Activated CD4-positive, alpha-beta T cell treated with anti-CD3 and anti-CD28 coated beads for 24 hours (primary cell): ENCODE measurements at places on chromosomes 3 and 15.

GRCh38 chr3:160368804-160369203, 30.2 kb downstream of the IFT80 start:
- DNase-seq: no peak

- DNase-seq: no peak
These were observed 1.4 kb upstream of the DIS3L start for GRCh38 chr15:66291816-66292570.

GRCh38 chr15:52925130-52925529, 135.0 kb upstream of the ONECUT1 start:
- DNase-seq: no peak

DNA sequence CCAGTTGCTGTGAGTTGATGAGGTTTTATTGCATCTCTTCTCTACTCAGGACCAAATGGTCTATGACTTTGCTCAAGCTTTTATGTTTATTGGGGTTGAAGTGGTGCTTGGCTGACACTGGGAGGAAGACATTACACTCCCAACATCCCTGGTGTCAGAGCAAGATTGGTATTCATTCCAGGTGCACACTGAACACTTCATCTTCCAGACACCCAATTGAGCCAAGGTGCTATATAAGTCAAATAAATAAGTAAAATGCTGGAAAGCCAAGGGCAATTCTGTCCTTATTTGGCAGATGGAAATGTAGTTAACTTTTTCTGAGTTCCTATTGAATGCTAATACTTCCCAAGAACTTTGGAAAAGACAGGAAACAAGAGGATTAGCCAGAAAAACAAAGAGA, 53.2 kb upstream of the CDV3 start:
- DNase-seq: no peak

- DNase-seq: no peak
These were observed 73.0 kb upstream of the POMGNT2 start for GRCh38 chr3:43178891-43179366.

DNA sequence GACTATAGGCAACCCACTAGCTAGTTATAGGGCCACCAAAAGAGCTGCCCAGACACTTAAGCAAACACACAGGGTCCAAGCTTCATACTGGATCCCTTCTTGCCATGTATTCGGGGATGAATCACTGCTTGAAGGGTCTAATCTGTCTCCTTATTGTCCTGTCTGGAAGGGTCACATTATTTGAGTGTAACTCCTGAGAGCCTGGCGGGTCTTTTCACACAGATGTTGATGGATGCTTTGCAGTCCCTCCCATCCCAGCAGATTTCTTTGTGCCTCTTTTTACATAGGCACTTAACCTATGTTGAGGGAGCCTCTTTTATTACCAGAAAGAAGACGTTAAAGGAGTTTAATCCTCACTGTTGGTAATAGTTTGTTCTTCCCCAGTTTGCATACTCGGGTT, 56.6 kb downstream of the BBX start:
- DNase-seq: no peak

DNA sequence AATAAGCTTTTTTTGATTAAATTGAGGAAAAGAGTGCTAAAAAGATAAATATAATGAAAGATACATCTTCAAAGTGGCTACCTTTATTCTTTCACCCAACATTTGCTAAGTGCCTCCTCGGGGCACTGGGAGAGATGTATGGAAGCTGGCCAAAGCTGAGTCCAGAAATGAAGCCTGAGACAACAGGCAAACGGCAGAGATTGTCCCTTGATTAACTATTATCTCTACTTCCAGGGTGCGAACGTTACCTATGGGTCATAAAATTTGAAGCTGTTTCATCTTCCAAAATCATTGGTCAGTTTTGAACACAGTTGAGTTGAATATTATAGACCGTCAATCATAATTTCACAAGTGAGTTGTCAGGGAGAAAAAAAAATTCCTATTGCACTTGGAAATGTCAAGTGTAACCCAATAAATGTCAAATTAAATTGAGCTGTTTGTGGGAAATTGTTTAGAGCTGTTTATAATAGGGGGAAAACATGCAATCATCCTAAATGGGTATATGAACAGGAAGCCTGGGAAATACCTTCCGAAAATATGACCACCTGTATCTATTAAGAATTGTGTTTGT, 73.9 kb downstream of the SUCLG2 start:
- DNase-seq: no peak

- no peak for DNase-seq
These were observed 23.5 kb upstream of the RARB start for GRCh38 chr3:25404569-25404968.

DNA sequence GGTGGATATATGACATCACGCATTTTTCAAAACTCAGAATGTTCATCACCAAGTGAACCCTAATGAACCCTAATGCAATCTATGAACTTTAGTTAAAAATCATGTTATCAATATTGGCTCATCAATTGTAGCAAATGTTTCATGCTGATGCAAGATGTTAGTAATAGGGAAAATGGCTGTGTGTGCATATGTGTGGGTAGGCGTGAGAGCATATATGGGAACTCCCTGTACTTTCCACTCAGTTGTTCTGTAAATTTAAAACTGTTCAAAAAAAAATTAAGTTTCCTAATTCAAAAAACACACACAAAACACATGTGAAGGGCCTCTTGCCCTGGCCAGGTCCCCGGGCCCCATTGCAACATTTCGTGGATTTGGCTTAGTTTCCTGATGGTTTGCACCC, 89.7 kb upstream of the PROK2 start:
- no peak for DNase-seq

DNA sequence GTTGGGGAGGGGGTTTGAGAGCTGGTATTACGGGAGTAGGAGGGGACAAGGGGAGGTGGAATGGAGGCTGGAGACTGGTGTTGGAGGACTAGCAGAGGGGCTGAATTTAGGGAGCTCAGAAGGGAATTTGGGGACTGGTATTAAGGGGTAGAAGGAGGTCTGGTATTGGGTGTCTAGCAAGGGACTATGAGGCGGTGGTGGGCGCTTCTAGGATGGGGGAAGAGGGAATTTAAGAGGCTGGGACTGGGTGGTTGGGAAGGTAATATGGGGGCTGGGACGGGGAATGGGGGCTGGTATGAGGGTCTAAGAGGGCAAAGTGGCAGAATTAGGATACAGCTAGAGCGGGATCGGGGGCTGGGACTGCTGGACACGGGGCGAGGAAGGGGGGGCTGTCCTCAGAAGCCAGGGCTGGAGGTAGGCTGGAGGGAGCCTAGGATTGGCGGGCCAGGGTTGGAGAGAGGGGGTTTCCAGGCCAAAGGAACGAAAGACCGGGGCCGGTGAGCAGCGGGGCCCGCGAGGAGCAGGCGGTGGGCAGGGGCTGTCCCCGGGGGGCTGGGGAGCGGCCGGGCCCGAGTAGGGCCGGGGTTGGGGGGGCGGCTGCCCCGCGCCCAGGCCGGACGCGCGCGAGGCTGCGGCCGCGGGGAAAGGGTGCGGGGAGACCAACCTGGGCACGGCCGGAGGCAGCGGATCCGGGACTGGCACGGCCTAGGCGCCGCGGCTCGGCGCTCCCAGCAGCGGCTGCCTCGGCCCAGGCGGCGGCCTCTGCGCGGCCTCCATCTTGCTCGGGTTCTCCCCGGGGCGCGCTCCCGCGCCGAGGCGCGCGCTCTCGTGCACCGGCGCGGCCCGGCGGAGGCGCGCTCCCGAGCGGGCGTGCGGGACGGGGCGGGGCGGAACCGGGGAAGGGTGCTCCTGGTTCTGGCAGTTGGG, at the start of gene LHFPL4:
Gene LHFPL4 (minus strand): TSS at position 802 of the 927 bp plus-strand sequence. CDS start 1,143 bp downstream, outside the sequence.
- DNase-seq: no peak

GRCh38 chr3:29255854-29256696, 24.8 kb upstream of the RBMS3 start:
- no peak for DNase-seq

DNA sequence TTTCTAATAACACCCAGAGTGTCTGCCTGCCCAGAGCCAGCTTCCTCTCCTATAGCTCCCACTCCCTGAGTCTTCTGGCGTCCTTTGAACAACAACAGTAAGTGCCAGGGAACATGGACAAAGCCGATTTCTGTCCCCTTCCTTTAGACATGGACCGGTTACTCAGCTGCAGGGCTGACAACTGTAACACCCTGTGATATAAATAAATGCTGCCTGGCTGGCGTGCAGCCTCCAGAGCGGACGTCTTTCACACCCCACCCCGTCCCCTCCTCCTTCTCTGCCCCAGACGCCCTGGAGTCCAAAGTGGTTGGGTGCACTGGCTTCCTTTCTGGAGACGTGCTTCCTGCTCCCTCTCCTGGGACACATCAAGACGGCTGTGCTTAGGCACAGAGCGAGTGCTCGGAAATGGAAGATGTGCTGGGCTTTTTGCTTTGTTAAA, 281.9 kb upstream of the LRRFIP2 start:
- no peak for DNase-seq

DNA sequence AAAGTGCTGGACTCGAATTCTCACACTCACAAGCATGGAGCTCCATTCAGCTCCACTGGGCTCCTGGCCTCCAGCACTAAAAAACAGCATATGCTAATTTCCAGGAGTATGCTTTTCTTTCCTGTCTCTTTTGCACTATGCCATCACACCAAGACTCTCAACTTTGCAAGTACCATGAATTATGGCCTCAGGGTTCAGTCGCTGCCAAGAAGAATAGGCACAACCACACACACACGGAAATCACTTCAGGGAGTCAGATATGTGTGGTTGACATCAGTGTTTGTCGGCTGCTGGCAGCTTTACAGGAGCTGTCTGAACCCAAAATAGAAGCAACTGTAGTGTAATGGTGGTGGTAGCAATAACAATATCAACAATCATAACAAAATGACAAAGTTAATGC, 305.0 kb upstream of the SLCO3A1 start:
- DNase-seq: no peak

DNA sequence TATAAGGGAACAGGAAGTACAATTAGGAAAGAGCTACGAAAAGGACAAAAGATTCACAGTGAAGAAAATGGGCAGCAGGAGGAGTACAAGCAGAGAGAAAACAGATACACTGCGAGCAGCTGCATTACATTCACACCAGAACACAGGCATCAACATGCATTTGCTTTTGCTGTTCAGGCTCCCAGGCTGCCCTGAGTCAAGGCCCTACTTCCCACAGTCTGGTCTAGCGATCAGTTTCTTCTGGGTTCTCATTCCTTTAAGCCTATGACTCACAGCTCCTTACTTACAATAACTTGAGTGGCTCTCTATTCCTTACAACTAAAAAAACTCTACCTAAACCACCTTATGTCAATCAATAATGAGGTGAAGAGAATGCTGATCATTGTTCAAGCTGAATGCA, 24.5 kb upstream of the ZNF445 start:
- DNase-seq: no peak

DNA sequence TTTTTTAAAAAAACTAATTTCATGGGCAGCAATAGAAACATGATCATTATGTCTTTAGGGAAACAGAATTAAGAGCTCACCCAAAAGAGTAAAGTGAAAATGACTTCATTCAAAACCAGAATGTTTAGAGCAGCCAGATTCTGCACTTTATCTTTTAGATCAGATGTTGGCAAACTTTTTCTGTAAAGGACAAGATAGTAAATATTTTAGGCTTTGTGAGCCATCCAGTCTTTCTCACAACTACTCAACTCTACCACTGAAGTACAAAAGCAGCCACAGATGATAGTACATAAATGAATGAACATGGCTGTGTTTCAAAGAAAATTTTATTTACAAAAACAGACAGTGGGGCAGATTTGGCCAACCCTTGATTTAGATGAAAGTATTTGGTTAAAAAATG, 84.5 kb downstream of the SETD2 start:
- no peak for DNase-seq

DNA sequence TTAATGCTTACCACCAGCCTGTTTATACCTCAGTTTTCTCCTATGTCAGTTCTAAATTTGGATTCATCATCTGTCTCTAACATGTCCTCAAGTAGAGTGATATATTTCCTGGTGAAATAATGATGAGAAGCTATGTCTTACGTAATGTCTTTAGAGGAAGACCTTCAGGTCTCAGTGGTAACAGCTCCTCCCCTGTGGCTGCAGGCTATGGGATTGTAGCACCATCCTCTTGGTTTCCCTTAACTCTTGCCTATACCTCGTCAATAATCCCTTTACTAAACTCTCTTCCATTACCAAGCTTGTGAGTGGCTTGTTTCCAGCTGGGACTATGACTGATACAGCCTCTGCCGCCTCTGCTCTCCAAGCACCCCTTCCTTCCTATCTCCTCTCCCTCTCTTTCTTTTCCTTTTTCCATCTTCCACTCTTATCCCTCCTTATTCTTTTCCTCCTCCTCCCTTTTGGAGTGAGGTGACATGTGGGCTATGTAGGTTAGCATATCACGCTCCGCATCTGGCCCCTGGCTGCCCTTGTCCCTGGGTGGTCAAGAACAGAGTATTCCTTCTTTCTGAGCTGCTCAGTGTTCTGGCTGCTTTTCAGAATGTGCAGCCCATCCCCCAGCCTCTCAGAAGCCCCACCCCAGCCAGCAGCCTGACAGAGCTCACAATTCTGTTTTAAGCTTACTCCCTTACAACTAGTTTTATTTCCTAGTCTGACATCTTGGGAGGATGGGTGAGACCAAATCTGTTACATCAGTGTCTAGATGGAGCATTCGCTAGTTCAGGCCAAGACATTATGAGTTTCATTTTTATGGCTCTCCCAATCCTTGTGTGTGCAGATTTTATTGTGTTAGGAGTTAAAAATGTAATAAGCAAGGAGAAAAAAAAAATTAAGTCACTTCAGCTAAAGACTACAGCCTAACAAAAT, 75.0 kb upstream of the RNU6-1 start:
- DNase-seq: no peak

- DNase-seq: no peak
These were observed 104.8 kb downstream of the PLCH1 start for GRCh38 chr3:155640098-155640497.

DNA sequence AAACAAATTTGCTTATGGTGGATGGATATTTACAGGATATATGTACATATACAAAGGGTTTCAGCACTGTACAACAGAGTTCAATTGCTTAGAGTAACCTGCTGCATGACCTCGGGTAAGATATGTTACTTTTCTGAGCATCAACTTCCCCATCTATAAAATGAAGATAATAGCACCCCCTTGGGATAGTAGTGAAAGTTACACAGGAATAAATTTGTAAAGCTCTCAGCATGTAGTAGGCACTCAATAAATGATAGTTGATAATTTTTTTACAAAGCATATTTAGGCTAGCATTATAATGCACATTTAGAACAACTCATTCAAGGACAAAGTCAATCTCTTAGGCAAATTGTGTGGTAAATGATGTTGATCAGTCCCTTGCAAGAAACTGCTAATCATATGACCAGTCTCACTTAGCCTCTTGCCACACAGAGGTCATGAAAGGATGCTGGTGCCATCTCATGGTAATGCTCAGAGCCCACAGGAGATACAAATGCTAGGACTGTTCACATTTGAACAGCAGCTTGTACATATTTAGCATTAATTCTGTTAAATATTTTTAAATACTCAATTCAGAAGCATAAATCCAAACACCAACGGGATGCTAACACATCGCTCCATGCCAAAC, 123.9 kb downstream of the MAGI1 start:
- no peak for DNase-seq

DNA sequence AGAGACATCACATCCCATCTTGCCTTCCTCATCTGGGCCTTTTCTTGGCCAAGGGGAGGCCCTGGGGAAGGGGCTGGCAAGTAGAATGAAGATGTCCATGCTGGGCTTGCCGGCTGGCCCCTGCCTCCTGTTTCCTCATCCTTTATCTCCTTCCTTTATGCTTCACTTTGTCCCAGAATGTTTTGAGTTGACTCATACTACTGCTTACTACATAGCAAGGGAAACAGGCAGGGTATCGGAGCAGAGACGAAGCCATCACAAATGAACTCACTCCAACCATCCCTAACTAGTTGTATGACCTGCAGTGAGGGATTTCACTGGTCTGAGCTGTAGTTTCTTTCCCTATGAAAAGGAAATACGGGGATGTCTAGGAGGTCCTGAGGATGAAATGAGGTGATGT, 66.0 kb downstream of the CHDH start:
- DNase-seq: no peak
